COR-L47 (cell line): ENCODE measurements at places on chromosomes 2 and 18.

DNA sequence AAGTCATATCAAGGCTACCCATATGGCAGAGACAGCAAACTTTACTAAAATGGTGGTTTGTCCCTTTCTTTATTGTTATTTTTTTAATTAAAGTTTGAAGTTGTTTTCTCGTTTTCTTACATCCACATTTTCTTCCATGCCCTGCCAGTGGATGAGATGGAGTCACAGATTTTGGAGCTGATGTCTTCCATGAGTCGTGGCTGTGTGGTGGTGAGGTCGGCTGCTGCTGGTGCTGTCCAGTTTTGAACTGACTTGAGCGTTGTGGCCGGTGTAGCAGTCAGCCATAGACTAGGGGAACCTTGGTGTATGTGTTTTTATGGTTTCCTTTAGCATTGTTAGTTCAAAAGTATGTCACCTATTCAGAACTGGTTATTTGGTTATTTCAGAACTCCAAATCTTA, 182.8 kb downstream of the SH3RF3 start:
- DNase-seq = no peak

DNA sequence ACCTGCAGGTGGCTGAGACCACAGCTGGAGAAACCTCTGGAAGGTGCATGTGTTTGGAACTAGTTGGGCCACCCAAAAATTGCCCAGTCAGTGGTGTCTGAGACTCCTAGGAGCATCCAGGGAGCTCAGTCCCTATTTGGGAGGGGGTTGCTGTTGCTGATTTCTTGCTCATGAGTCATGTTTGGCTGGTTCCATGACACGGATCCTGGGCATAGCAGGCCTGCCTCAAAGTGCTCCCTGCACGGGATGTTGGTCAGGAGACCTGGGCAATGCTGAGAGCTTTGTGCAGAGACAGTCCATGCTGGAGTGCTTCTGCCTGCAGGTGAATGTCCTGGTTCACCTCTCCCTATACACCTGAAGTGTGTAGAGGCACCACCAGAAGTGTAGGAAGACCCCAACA, 194.2 kb downstream of the GLI2 start:
- no peak for DNase-seq

DNA sequence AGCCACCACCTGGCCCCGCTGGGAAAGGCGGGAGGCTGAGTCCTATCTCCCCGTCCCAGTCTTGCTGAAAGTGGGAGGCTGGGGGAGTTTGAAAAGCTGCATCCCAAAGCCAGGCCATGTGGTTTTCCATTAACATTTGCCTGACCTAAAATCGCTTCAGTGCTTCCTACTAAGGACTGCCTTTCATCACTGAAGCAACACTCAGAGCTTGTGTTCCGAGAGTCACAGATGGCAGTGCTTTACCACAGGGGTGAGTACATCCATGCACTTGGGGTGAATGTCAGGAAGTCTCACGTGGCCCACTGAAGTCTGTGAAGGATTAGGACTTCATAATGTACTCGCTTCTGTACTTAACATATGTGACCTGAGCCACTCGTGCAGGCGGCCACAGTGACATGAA, 43.3 kb downstream of the PXDN start:
- DNase-seq = no peak

DNA sequence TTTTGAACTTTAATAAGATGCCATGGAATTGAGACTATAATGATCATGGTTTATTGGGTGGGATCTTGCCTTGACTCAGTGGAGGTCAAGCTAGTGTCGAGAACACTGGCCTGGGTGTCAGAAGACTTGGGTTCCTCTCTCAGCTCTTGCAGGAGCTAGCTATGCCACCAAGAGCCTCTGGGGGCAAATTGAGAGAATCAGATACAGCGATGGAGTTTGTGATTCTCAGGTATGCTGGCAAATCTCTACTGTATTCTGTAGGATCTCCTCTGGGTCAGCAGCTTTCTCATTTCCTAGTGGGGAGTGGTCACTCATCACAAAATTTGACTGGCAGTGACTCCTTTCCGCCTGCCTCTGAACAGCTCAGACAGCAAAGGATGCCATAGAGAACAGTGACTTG, 477.0 kb downstream of the RNF144A start:
- no peak for DNase-seq

GRCh38 chr2:191049728-191050639, 36.0 kb upstream of the STAT1 start:
- peak; percentile 23 for DNase-seq
